ENCODE measurements at places on chromosomes 6 and 20.
A peak's percentile ranks its signal among the peaks of the same experiment; 100 is the strongest.

GRCh38 chr6:108737594-108738546 is 110.4 kb upstream of the ARMC2 start:
- DNase-seq: peak; percentile 90

DNA sequence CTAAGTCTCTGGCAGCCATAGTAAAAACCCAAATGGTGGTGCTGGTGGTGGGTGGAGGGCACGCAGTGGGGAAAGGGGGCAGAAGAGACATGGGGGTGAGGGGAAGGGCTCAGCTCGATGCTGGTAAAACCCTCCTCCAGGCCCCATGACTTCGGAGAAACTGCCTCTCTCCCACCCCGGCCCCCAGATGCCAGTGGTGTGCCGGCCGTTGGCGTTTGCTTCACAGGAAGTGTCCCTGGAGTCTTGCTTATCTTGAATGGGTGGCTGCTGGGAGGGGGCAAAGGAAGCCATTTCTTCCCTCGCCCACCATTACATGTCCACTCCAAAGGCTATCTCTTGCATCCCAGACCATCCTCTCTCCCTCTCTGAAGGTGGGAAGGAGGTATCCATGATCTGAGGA is 25.4 kb downstream of the VEGFA start:
- no peak for DNase-seq

DNA sequence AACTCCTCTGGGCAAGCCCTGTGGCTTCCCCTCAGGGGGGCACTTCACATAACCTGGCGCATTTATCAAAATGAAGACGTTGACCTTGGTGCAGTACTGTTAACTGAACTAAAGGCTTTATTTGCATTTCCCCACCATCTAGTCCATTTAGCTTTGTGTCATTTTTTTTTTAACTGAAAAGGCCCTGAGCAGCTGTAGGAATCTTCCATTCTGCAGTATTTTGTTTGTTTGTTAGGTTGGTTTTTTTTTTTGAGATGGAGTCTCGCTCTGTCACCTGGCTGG is 10.7 kb downstream of the TMEM181 start:
- no peak for DNase-seq

DNA sequence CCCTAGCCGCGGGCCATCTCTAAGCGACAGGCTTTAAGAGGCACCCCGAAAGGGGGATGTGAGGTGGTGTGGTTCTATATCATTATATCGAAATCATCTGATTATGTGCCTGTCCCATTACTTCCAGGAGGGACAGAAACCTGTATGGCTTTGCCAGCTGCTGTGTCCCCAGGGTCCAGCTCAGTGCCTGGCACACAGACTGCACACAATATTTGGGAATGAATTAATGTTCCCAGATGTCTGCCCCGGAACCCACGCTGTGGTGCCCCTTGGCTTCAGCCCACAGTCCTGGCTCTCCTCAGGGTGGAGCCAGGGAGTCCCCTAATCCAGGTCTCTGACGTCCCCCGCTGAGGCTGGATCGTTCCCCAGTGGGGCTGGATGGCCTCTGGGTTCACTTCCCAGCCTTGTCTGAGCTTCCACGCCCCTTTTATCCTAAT is 8.9 kb upstream of the AHCY start:
- no peak for DNase-seq

DNA sequence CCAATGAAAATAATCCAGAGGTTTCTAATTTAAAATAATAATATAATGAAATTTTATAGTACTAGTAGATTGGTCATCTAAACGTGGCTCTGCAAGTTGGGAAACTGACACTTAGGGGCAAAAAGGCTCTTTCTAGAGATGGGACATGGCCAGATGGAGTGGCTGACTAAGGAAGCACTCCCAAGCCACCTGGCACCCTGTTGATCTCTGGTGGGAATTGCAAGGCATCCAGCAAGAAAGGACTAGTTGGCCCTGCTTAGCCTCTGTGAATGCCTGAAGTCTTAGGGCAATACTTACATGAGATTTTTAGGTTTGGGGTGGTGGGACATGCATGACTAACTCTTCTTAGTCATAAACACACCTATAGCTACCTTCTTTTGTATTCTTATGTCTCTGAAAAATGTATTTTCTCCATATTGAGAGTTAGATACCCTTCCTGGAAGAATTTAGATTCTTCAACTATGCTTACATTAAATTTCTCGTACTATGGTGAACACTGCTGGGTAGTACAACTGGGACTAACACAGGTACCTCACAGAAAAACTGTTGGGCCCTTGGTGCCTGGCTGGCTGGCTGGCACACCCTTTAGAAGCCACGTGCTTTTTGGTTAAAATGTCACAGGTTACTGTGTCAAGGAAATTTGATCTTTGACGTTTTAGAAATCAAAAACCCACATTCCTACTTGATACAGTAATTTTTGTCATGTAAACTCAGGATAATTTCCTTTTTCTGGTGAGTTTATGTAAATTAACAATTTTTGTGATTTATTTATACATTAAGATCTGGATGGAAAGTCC is 25.0 kb upstream of the SH3BGRL2 start:
- no peak for DNase-seq

GRCh38 chr20:12970372-12970821 is 38.4 kb upstream of the SPTLC3 start:
- DNase-seq: peak; percentile 5

DNA sequence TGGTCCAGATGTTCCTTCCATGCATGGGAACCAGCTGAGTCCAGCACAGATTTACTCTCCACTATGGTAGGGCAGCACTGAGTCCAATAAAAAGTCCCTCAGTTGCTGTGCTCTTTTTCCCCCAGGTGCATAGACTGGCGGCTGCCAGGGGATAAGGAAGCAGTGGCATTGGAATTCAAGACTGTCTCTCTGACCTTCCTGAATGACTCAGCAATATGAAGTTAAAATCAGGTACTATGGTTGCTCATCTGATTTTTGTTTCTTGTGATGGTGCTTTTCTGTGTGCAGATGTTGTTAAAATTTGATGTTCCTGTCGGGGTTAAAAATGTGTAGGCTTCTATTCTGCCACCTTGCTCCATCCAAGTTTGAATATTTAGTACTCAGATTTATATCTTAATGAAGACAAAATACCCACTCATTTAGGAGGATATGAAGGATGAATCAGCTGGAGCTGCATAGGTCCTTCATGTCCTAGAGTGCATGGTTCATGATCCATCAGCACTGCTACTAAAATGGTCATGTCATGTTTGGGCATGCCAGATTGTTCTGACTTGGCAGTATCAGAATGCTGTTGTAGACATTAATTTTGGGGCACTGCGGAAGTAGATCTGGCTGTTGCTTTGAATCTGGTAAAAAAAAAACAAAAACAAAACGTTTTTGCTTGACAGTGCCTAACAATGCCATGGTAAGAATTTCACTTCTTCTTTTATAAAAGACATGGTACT is 321.2 kb upstream of the MAP3K7 start:
- no peak for DNase-seq

GRCh38 chr20:52054123-52054522 is 137.5 kb downstream of the ZFP64 start:
- no peak for DNase-seq

DNA sequence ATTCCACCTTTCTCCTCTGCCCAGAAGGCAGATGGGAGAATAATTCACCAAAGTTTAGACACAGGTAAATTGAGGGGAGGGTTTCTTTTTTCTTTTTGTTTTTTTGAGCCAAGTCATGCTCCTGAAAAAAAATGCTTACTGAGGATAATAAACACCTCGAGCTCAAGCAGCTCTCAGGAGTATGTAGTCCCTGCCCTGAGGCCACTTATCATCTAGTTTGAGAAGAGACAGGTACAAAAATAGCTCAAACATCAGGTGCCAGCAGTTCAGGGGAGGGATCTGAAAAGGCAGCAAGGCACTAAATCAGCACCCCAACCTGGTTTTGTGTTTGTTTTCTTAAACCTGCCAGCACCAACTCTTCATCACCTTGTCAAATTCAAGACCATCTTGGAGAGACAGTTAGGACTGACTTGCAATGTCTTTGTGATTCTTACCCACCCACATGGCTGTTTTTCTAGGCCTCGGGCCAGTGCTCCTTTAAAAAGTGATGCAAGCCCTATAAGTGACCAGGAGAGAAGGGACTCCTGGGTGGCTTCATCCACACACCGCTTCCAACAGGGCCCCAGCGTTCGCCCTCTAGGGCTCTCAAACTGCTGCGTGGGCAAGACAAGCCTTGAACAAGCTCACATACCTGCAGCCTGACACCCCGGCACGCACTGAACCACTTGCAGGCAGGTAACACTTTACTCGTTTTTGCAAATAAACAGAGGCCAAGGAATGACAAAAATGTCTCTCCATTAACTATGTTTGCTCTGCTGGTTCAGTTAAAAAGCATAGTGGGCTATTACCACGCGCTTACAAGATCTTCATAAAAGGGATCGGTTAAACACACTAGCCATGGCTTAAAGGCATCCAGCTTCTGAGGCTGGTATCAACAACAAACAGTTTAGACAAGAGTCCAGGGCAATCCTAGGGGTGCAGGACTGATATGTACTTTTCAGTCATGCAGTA is 13.9 kb downstream of the JAG1 start:
- no peak for DNase-seq

DNA sequence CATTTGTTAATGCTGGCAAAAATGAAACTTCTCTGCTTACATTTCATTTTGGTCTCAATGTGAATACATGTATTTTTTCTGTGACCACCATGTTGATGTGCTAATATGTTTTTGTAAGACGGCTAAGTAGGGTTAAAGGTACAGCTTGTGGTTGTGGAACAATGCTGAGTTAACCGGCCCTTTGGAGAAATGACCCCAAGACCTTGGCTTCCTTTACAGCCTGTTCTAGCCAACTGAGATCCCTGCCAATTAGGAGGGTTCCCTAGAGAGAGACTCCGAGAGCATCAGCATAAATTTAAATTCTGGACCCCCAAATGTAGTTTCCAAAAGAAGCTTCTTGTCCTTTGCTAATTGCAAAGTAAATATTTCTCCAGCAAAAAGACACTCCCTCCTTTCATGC is 44.4 kb downstream of the RSPO3 start:
- no peak for DNase-seq

DNA sequence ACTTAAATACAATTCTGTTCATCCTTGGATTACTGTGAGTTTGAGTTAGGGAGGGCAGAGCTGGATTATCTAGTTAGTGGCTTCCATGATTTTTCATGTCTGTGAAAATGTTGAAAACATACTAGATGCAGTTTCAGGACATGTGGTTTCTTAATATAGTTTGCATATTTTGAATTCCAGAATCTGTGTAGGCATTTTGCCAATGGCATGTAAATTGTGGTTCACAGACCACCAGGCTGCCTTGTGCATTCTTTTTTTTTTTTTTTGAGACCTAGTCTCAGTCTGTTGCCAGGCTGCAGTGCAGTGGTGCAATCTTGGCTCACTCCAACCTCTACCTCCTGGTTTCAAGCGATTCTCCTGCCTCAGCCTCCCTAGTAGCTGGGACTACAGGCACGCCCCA is 42.8 kb downstream of the CDC5L start:
- DNase-seq: no peak

- no peak for DNase-seq
Measured at GRCh38 chr6:122495612-122496011, 24.0 kb upstream of the SERINC1 start.

DNA sequence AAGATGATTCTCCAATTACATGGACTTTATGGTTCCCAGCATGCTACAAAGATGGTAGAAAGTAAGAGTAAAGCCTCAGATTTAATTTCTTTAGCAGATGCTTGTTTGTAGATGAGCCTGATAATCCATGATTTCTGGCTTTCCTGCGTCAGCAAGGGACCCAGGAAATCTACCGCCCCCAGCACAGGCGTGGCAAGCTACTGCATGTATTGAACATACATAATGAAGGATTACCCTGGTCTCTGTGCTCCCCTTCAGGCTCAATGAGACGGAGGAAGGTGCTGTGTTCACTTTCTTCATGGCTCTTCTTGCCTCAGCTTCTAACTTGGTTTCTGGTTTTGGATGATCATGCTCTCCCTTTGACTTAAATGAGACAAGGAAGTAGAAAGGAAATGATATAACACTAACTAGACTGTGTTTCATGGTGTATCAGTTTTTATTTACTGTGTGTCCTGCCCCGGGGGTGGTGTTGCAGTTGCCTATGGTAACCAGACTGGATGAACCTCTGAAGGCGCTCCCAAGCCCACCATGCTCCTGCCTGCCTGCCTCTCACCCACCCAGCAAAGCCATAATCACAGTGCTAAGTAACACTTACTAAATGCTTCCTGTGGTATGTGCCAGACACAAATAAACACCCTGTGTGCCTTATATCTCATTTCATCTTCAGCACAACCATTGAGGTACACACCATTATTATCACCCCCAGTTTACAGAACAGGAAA is 17.9 kb downstream of the GCM1 start:
- no peak for DNase-seq

DNA sequence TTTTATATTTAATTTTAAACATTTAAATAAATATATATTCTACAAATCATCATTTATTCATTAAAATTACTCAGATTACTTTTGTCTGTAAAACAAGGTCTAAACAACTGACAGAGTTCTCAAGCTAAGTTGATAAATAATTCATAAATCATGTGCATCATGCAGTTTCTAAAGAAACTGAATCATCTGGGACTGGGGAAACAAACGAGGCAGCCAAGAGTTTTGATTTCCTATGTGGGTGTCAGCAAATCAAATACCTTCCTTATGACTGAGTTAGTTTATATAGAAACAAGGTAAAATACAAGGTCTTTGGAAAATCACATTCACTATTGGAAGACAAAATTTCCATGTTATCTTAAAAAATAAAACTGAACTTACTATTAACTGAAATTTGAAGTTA is 149.9 kb upstream of the BEND6 start:
- peak; percentile 20 for DNase-seq

GRCh38 chr6:126657561-126658175 is 317.8 kb downstream of the CENPW start:
- DNase-seq: no peak

DNA sequence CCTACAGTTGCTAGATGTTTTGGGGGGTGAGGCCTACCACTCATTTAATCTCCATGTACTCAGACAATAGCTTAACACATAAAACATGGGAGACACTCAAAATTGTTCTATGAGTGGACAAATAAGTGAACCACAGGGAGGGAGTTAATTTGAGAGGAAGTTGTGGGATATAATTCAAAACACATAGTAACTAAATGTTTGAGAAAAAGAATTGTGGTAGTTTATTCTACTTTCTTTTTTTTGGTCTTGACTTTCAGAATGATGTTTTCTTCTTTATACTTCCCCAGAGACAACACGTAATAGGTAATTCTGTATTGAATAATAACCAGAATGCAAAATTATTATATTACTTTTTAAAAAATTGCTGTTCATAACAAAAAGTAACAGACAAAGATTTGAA is 453.8 kb downstream of the RFPL4B start:
- DNase-seq: no peak

- DNase-seq: no peak
Measured at GRCh38 chr6:163122365-163122764, 292.2 kb upstream of the QKI start.

DNA sequence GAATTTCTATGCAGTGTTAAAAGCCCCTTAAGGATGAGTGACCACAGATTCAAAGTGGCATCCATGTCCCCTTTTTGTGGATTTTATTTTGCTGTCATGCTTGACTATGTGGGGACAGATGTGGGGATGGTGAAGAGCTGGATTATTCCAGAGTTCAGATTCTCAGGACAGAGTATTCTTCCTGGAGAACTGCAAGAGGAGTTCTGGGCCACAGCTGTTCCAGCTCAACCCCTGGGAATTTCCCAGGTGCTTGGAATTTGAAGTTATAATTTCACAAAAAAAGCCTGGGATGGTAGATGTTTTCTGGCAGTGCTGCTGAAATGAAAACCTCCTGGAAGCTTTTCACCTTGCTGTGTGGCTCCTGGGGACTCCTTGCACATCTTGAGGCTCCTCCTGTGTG is 671.8 kb upstream of the MARCKS start:
- DNase-seq: no peak

- DNase-seq: no peak
Measured at GRCh38 chr6:50815436-50816114, 3.1 kb upstream of the TFAP2B start.
